ENCODE measurements at places on chromosomes 7 and 10. TPM values are rescaled to one million over a fixed set of nuclear protein-coding genes. Genes with fewer than 3 reads are reported as not detected.

- DNase-seq: no peak
Measured at GRCh38 chr10:8124436-8124835, 69.9 kb downstream of the GATA3 start.

- no peak for DNase-seq
Measured at GRCh38 chr10:78656417-78657162, 412.2 kb upstream of the ZMIZ1 start.

- DNase-seq: no peak
Measured at GRCh38 chr7:147859033-147859432, 731.5 kb upstream of the C7orf33 start.

- no peak for DNase-seq
Measured at GRCh38 chr7:31991846-31992245, 78.4 kb downstream of the PDE1C start.

DNA sequence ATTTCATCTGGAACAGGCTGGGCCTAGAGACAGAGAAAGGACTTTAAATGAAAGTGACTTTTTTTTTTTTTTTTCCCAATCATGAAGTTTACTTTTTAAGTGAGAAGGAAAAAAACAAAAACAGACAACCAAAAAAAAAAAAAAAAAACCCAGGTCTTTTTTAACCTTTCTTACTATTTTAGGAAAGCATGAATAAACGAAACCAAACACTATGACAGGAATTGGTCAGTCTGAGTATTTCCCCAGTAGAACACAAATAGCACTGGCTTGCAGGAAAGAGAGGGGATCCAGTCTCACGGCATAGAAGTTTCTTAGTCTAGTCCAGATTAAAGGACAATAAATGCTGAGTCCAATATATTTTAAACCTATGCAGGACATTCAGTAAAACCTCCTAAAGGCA lies 180.5 kb upstream of the CCDC6 start:
- DNase-seq: no peak

DNA sequence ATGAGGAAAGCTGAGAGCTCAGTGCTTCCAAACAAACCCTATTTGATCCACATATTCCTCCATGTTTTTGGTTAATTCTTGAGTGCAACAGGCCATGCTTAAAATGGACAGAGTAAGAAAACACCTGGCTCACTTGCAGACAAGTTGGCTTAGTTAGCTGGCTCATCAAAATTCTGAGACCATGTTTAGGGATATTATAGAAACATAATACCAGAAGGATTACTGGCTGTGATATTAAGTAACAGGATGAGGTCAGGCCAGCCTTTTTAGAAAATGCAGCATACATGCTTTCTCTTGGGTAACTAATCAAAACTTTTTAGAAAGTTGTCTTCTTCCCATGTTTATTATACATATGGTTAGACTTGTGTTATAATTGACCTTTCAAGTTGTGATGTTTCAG lies 867.2 kb upstream of the LRRTM3 start:
- DNase-seq: no peak

DNA sequence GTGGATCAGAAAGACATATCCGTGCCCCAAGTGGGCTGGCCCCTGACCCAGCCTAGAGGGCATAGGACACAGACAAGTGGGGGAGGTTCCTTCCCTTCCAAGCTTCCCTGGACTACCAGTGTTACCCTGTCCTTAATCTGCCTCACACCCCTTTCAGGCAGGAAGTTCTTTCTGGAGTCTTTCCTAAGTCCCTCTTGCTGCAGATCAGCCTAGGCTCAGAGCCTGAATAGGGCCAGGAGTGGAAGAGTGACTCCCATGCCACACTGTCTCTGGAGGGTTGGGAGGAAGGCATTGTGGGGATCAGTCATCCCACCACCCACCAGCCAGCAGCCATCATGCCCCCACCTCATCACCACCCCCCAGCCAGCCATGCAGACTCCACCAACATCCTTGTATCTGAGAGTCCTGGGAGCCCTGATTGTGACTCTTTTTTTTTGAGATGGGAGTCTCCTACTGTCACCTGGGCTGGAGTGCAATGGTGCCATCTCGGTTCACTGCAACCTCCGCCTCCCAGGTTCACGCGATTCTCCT lies 22.6 kb downstream of the POLL start:
- DNase-seq: no peak

FAM180A gene
- not detected for total RNA-seq

PTF1A gene
- not detected for total RNA-seq

Data from naive thymus-derived CD4-positive, alpha-beta T cell (primary cell).